Hematopoietic multipotent progenitor cell (in vitro differentiated cells): ENCODE measurements at places on chromosomes 6 and 20. TPM values are rescaled to one million over a fixed set of nuclear protein-coding genes. Genes with fewer than 3 reads are reported as not detected.

- no peak for DNase-seq
These were observed 379.3 kb downstream of the CD109 start for GRCh38 chr6:74075323-74075722.

- DNase-seq, result no peak
These were observed 56.7 kb upstream of the SGK1 start for GRCh38 chr6:134374491-134375219.

- no peak for DNase-seq
These were observed 638.4 kb downstream of the MAFB start for GRCh38 chr20:40050596-40050995.

GRCh38 chr6:168291450-168291849 is 28.1 kb downstream of the DACT2 start:
- no peak for DNase-seq

DNA sequence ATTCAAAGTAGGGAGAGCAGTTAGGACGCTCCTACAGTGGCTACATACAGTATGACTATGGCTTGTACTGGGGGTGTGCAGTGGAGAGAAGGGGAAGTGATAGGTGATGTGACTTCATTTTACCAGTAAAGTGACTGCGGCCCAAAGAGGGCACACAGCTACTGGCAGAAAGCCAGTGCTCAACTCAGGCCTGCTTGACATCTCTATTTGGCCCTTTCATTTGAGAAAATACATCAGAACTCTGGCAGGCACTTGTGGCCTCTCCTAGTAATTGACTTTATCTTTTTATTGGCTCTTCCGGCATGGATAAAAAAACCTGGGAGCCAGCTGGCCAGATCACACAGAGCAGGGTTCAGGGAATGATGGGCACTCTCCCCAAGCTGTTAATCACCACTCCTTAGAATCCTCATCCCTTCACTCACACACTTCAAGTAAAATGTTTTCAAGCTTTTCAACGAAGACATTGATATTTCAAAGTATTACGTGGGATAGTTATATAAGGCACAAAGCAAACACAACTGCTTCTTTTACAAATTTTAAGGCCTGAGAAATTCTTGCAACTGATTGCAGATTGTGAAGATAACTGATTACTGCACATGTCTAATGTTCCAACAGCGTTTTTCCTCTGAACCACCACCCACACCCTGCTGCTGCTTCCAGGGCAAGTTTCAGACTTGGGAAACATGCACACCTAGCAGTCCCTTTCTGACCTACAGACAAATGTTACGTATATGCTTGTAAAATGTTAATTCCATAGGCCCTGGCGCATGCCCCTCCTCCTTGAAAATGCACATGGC is 73.5 kb downstream of the TNFRSF21 start:
- DNase-seq, result peak; percentile 47

- no peak for DNase-seq
These were observed 2.1 kb downstream of the TAAR5 start for GRCh38 chr6:132587424-132587823.

DNA sequence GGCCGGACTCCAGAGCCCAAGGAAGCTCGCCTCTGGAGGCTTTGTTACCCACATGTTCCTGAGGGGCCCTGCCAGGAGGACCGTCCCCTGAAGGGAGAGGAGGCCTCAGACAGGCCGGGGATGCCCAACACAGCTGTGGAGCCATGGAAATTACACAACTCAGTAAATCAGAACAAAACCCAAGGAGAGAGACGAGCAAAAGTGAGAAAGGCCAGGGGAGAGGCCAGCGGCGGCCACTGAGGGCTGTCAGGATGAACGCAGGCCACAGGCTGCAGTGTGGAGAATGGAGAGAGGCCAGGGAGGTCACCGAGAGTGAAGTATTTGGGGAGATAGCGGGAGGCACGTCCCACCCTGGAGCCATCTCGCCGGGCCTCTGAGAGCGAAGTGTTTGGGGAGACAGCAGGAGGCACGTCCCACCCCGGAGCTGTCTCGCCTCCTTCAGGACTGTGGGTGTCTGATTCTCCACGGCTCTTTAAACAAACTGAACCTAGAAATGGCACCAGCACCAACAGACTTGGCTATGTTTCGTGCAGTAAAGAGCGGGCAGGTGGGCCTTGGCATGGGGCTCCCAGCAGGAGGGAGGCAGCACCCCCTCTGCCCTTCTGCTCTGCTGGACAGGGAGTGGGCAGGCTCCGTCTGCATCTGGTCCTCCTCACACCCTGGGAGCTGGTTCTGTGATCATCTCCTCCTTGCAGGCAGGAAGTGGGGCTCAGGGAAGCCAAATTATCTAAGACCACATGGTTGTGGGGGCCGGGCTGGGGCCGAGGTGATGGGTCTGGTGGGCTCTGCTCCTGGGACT is 91.0 kb downstream of the YTHDF1 start:
- DNase-seq, result no peak

DNA sequence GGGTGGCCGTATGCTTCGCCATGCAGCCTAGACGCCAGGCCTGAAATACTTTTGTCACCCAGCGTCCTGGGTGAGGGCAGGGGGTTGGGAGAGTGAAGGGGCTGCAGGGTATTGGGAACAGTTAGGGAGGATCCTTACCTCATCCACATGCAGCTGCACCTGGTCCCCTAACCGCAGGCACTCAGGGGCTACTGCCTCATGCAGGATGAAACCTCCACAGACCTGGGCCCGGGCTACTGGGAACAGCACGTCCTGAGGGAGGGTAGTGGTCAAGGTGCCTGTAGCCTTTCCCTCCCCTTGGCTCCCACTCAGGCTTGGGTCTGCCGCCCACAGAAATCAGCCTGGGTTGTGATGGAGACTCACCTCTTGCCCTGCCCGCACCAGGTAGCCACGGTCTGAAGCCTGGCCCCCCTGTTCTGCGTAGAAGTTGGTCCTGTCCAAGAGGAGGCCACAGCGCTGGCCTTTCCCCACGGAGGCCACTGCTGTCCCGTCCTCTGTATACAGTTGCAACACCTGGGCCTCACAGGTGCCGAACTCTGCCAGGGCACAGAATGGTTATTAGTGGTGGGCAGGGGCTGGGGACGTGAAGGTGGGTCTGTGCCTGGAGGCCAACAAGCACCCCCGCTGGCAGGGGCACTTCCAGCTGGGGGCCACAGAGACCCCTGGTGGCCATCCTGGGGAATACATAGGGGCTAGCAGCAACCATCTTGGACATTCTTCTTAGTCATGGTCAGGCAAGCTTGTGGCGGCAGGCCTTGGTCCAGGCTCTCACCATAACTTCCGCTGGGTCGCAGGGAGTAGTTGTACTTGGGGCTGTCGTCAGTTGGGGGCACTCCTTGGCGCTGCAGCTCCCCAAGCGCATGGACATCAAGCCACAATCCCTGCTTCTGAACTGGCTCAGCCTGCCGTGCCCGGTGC is 8.6 kb downstream of the AARS2 start:
- peak; percentile 53 for DNase-seq

GRCh38 chr6:16061818-16062217 is 67.1 kb upstream of the MYLIP start:
- no peak for DNase-seq

DNA sequence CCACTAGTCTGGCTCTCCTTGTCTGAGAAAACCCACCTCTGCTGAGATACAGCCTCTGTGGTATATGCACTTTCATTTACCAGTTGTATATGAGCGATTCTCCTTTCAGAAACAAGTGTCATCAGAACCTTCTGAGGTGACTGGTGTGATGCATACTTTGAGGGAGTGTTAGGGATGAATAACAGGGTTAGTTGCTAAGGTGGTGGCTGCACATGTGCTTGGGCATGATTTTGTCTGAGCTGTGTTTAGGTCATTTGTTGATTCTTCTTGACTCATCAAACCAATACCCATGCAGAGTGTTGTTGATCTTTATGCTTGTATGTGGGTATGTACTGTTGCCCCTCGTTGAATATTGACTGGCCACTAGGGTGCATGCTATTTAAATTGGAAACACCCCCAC is 25.7 kb downstream of the DTD1 start:
- DNase-seq, result no peak

GRCh38 chr6:98920904-98921431 is 26.8 kb downstream of the FBXL4 start:
- DNase-seq, result no peak

GRCh38 chr6:153944201-153944600 is 94.8 kb upstream of the OPRM1 start:
- no peak for DNase-seq

- DNase-seq, result no peak
These were observed 23.9 kb downstream of the SERPINB6 start for GRCh38 chr6:2947445-2947844.

DNA sequence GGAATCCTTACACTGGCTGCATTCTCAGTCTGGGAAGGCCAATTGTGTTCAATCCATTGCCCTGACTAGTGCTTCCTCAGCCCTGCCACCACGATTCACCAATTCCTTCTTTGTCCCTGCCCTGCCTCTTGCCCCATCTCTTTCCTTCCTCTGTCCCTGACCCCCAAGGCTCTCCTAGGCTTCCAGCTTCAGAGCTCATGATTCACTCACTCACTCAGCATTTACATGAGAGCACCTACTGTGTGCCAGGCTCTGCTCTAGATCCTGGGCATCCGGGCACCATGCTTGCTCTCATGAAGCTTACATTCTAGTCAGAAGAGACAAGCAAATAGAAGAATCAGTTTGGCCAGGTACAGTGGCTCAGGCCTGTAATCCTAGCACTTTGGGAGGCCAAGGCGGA is 489.5 kb upstream of the JARID2 start:
- no peak for DNase-seq

DNA sequence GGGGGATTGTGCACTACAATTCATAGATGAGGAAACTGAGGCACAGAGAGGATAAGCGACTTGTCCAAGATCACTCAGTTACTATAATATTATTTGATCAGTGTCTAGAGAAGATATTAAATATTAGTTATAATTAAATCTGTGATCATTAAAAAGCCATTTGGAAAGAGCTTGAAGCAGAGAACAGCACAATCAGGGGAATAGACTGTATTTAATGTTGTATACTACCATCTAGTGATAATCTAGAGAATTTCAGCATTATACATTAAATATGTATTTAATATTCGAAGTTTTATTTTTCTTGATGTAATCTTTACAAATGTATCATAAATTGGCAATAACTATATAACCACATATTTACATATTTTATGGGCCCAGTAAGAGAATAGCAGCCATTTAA is 20.1 kb upstream of the MTCL3 start:
- DNase-seq, result no peak

GPX5 gene
- total RNA-seq, result not detected
